DMS79 (cell line): ENCODE measurements at places on chromosomes 5 and 9.

DNA sequence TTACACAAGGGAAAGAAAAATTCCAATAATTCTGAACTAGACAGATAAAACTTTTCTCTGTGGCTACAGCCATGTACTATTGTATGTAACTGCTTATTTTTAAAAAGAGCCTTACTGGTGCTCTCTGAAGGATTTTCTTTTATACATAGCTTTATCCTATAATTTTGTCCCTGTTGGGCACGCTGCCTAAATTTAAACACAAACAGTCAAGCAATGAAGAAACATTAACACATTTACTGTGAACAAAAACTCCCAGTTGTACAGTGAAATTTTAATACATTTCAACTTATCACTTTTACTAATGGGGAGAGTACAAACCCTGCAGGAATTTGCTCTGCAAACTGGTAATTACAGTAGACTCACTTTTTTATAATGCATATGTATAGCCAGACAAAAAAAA lies 273.3 kb downstream of the BNC2 start:
- DNase-seq = no peak

DNA sequence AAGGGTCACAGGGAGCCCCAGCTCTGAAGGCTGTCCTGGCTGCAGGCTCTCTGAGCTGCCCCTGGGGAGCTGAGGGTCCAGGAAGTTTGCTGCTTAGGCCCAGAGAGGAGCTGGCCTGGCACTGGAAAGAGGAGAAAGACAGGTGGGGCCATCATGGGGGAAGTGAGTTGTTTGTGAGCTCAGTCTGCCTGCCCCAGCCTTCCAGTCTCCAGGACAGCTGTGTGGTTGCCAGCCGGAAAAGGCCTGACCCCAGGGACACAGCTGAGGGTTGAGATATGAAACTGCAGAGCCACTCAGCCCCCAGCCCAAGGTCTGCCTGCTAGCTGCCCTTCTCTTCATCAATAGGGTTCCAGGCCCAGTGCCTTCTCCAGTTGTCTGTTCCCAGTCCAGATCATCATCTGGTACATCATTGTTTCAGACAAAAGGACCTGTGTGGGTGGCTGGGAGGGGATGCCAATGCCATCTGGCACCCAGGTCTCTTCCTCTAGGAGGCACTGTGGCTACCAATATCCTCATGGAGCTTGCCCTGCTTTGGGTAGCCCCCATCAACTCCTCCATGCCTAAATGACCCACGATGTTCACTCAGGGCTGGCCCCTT lies 4.3 kb upstream of the DDX41 start:
- DNase-seq = no peak

DNA sequence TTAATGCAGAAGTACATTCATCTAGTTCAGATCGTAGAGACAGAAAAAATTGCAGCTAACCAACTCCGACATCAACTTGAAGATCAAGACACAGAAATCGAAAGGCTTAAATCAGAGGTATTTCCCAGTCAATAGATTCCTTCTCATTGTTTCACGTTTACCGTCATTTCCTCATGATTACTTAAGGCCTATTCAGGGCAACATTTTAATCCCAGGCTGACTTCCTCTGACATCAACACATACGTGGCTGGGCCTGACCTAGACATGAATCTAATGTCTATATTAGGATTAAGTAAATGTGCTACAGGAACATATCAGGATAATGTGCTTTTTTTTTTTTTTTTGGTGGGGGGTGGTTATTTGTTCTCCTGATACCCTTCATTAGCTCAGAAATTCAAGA lies 107.9 kb downstream of the RASGRF2 start:
- no peak for DNase-seq

DNA sequence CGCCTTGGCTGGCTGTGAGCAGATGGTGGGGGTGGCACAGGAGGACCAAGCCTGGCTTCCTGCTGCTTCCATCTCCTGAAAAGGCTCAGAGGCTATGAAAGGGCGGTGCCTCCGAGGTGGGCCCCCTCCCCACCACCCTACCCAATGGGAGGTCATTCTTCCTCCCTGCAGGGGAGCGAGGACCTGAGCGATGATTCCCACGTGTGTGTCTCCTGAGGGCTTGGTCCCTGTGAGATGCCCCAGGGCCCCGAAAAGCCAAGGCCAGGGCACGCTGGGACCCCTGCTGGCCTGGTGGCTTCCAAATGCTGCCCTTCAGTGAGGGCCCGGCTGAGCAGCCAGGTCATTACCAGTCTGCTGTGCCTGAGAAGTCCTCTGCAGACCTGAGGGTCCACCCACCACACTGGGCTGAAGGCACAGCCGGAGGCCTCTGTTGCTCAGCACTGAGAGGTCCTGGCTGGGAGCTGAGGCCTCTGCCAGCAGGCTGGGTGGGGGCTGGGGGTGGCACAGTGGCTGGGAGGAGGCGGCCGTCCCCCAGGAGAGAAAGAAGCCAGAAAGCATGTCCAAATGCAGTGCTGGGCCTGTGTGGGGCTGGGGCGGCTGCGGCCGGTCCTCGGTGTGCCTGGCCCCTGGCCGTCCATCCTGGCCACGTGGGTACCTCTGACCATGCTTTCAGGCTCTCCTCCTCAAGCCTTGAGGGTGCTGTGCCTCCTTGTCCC lies 14.0 kb upstream of the SLC6A19 start:
- no peak for DNase-seq

DNA sequence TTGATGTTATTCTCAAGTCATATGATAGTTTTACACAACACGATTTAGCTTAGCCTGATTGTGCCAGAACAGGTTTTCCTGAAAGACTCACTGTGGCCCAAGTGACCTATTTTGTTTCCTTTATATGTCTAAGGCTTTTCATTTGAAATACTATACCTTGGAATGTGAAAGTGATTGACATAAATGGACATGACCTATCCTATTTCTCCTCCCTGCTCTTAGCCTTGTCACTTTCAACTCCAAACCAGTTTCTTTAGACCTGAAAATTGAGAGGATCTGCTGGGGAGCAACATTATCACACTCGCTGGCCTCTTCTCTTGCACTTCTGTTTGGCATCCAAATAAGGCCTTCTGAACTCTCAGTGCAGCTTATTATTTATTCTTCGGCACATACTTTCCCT lies 496.8 kb downstream of the MAT2B start:
- no peak for DNase-seq

DNA sequence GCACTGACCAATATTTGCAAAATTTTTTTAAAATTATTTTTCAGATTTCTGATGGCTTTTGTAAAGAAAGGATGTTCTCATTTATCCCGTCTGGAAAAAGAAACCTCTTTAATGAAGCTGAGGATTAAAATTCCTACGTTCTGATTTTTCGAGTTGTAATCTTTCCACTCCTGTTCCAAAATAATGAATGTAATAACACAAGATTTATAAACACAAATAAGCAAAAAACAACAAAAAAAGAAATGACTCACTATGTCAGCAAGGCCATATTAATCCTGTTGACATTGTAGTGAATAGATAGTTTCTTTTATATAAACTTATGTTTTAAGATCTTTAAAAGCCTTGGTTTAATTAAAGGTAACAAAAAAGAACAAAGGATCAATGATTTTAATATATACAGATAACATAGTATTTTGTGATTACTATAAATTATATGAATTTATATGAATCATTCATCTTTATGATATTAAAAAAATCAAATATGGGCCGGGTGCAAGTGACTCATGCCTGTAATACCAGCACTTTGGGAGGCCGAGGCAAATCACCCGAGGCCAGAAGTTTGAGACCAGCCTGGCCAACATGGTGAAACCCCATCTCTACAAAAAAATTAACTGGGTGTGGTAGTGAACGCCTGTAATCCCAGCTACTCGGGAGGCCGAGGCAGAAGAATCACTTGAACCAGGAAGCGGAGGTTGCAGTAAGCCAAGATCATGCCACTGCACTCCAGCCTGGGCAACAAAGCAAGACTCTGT lies 336.6 kb upstream of the DAB2 start:
- no peak for DNase-seq

DNA sequence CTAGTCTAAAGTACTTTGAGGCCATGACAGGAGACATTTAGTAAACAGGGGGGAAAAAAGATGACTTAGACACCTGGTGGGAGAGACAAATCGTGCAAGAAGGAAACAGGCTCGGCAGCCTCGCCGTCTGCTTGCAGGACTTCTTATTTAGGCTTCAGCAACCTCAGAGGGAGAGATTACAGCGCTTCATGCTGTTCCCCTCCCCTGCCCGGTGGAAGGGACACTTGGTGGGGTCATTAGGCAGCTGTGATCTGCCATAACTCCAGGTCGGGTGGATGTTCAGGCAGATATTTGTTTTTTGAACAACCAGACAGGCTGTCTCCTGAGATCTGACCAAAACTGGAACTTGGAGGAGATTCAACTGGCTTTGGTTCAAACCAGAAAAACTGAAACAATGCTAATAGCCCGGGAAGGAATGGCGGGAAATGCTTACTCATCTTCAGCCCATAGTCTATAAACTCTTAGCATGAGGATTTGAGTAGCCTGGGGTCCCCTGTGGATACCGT lies 38.1 kb upstream of the CD180 start:
- peak; percentile 49 for DNase-seq

DNA sequence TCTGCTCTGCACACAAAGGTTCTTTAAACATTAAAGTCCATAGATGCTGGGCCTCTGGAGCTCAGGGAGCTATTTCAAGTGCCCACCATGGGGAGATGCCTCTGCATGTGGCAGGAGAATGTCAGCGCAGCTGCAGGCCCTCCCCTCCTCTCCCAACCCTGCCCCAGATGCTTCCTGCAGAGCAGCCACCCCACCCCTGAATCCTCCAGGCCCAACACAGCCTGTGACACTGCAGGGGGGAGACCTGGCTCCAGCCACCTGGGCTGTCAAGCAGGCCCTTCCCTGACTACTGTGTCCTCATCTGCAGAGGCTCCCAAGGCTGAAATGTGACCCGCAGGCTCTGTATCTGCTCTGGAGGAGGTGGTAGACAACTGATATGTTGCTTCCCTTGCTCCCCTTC lies 213.9 kb downstream of the GABBR2 start:
- no peak for DNase-seq

DNA sequence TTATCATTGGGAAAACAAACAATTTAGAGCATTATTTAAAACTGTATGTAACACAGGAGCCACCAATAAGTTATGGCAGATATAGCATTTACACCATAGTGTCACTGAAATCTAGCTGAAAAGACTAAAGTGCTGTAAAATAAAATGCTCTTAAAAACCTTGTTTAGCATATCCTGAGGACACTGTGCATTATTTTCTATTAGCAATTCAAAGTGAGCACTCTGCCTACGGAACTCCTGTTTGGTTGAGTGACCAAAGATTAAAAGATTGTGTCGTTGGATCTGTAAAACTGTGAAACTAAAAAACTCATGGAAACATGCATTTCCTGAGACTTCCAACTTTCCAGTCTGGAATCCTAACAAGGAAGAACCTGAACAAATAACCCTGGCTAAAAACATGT lies 95.9 kb upstream of the C6 start:
- no peak for DNase-seq

DNA sequence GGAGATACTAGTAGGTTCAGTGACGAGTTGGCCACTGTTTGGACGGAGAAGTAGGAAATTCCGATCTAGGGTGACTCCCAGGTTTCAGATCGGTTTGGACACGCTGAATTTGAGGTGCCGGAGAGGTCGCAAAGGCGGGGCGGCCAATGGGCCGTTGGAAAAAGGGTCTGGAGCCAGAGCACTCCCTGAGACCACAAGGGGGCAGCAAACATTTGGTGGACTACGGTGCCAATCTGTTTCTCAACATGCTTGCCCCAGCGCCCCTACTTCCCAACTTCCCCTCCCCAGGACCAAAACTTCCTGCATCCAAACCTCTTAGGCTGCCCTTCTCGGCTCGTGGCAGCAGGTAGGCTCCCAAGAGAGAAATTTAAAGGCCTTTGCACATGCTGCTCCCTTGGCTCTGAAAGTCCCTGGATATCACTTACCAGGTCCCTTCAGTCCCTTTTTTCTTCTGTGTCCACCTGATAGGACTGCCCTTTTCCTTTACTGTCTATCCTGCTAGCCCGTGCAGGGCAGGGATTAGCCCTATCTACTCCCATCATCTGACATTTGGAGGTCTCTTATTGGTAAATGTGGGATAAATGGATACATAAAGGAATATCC lies 992 bp upstream of the RPP25L start:
- peak; percentile 46 for DNase-seq

GRCh38 chr9:109745335-109746283 lies 34.4 kb upstream of the PALM2AKAP2 start:
- peak; percentile 70 for DNase-seq

DNA sequence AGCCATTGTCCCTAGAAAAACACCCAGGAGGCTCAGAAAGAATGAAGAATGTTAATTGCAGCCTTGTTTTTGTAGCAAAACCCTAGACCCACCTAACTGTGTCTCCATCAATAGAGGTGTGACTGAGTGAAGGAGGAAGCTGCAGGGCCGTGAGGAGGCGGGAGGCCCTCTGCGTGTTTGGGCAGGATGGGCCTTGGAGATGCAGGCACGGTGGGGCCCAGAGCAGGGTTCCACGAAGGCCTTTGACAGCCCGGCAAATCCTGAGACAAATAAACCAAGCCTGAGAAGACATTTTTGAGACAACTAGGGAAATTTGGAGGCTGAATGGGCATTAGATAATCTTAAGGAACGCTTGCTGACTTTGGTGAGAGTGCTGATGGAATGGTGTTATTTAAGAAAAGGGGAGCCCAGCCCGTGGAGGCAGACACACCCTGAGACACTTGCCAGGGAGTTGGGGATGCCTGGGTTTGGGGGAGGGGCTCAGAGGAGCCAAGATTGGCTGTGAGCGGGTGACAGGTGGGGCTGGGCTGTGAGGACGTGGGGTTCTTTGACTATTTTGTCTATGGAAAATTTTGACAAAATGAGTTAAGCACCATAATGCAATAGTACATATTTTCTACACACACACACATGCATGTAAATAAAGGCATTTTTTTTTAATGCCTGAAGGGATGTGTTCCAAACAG lies 48.8 kb downstream of the BARX1 start:
- no peak for DNase-seq

GRCh38 chr5:174755106-174755505 lies 30.7 kb downstream of the MSX2 start:
- no peak for DNase-seq

DNA sequence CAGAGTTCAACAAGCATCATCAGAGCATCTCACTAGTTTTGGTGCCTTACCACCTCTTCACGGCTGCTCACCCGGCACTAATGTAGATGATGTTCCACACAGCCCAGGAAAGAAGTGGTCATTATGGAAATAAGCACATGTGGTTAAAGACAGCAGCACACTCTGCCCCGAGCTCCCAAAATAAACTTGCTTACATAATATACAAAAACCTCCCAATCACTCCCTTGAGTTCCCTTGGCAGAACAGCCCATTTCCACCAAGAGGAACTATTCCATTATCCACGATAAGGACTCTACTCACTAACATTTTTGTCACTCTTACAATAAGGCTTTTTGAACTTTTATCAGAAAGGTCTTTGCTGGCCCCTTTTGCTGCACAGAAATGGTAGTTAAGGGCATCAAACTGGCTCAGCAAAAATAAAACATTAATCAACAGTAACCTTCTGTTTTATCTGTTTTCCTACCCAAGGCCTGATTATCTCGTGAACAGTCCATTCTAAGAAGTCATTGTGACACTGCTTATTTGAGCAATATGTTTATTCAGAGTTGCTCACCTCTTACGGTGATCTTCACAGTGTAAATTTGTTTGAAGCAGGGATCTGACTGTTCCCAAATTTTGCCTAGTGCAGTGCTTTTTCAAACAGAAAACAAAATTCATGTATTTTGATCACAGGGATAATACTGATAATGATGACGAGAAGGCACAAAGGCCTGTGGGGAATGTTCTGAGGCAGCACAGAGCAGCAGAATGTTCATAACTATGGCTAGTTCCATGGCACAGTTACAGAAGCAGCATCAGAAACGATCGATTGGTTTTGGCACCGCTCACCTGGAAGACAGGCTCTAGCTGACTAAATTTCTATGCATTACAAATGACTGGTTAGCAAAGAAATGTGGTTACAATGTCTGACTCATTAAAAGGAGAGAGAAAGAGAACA lies 399.8 kb upstream of the PIK3R1 start:
- DNase-seq = no peak
